ENCODE measurements at places on chromosomes 2 and 18.

- DNase-seq: no peak
Measured at GRCh38 chr2:61662990-61663389, 124.8 kb upstream of the XPO1 start.

DNA sequence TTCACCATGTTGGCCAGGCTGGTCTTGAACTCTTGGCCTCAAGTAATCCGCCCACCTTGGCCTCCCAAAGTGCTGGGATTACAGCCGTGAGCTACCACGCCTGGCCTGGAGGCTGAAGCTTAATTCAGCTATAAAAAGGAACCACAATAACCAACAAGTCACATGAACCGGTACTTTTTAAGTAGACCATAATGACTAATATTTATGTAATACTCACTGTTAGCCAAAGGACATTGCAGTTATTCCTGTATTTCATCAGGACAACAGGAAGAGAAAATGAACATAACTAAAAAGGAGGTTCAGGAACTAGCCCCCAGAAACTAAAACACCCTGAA, 49.0 kb upstream of the TMEM87B start:
- DNase-seq: no peak

DNA sequence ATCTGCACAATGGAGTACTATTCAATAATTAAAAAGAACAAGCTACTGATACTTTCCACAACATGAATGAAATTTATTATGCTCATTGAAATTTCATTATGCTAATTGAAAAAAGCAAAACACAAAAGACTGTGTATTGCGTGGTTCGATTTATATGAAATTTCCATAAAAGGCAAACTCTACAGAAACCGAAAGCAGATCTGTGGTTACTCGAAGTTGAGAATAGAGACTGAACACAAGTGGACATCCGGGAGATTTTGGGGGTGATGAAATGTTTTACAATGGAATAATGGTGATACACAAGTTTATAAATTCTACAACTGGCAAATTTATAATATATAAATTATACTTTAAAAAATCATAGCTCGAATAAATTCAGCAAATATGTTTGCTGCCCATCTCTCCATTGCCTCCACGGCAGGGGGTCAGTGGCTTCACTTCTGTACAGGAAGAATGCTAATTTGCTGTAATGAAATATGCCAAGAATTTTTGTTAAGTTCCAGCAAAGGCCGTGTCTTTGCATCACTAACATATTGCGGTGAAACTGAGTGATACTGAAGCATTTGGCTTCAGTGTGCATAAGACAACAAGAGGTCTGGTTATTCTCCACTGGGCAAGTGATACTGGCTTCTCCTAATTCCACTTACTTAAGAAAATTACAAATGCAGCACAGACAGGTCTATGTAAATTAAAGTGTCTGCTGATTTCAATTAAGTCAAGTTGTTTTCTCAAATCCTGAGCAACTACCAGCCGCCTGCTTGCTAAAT, 96.7 kb downstream of the TMEM163 start:
- no peak for DNase-seq

DNA sequence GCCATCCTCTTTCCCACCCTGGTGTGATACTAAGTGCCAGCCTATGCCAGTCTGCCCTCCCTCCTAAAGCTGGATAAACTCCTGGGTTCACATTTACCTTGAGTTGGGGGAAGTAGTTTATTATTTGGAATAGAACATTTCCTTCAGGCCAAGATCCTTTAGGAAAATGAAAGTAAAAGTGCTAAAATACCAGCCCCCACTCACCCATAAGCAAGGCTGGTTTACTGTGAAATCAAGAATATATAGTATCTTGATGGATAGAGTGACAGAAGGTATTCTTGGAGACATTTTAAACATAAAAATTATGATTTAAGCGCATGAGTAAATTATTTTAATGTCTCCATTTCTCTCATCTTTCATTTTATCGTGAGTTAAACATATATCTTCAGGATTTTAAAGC, 27.1 kb downstream of the ZNF532 start:
- DNase-seq: no peak

GRCh38 chr18:39841482-39842365, 2113.3 kb upstream of the PIK3C3 start:
- DNase-seq: no peak
